ENCODE measurements at places on chromosomes 3 and 15. TPM values are rescaled to one million over a fixed set of nuclear protein-coding genes. Genes with fewer than 3 reads are reported as not detected.

DNA sequence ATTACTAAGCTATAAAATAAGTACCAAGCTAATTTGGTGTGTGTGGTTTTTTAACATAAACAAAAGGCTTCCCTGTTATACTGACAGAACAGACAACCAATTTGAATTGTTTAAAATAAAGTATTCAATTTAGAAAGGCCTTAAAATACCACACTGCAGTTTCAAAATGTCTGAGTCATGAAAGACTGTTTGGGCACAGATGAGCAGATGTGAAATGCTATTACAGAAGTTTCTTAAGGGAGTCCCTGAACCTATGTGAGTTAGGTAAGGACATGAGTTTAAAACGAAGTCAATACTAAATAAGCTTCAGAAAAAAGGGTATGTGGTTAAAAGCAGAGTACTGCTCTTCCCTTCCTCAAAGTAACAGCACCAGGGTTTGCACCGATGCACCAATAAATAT lies 69.7 kb upstream of the SETMAR start:
- DNase-seq: no peak

DNA sequence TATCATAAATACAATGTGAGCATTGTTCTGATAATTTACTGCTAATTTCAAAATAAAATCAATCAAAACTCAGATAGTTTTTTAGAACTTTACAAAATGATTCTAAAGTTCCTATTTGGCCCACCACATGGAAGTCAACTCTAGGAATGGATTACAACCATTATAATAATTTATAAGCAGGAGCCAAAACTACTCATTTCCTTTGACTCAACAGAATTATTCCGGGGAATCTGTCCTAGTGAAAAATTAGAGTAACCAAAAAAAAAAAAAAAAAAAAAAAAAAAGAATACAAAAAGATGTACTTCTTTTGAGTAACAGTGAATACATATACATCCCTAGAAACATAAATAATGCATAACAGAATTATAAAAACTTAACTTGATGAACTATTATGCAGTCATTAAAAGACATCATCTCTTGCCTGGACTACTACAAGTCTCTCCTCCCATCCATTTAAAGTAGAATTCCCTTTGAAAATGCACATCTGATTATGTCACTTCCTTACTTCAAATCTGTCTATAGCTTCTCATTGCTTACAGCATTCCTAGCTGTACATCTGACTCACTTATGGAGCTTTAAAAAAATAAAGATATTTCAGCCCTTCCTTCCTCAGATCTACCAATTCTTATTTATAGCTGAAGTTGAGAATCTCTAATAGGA lies 43.4 kb downstream of the HDGFL3 start:
- DNase-seq: no peak

- no peak for DNase-seq
Measured at GRCh38 chr3:139588450-139588849, 48.9 kb upstream of the RBP1 start.

DNA sequence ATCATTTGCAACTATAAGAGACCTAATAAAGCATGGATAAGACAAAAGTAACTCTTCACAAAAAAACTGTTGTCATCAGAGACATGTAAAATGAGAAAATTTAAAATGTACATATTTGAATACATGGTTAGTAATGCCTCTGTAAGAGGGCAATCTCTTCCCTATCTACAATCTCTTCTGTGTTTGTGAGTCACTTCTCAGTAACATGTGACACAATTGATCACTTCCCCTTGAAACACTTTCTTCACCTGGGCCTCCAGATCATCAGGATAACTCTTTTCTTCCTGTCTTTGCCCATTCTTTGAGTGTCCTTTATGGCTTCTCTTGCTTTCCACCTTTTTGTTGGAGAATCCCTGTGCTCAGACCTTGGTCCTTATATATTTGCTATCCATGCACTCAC lies 50.4 kb downstream of the TFDP2 start:
- DNase-seq: no peak

DNA sequence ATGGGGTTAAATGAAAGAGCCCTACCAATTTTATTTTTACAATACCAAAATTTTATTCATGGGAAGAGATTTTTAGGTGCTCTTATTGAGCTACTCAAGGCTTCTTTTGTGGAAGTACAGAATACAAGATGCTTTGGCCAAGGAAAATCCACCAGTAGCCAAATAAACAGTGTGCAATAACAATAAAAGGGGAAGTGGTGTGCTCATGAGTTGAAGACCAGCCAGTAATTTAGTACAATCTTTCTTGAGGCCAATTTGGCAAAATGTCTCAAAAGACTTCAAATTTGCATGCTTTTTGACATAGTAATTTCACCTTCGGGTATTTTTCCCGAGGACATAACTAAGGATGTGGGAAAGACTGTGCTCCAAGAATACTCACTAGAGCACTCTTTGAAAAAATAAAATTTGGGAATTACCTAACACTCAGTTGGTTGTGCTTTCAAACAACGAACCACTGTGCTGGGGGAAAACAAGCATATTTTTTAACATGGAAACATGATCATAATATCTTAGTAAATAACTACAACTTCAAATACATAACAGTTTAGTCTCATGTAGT lies 294.0 kb downstream of the DIPK2A start:
- DNase-seq: no peak

DNA sequence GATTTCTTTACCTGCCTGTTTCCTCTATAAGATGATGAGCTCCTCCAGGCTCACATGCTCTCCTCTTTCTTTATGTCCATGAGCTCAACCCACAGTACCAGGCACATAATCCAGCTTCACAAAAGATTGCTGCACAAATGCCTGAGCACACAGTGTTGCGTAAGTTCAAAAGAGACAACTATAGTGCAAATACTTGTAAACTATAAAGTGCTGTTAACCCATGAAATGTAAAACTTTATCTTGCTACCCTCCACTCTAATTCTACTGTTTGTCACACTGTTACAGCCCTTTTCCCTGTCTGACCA lies 101.0 kb upstream of the LPP start:
- DNase-seq: no peak

GRCh38 chr3:24368605-24369004 lies 126.0 kb downstream of the THRB start:
- no peak for DNase-seq

GRCh38 chr3:144585953-144586352 lies 614.3 kb downstream of the DIPK2A start:
- no peak for DNase-seq

- peak; percentile 78 for DNase-seq
Measured at GRCh38 chr15:89101302-89102193, 13.3 kb downstream of the ABHD2 start.

DNA sequence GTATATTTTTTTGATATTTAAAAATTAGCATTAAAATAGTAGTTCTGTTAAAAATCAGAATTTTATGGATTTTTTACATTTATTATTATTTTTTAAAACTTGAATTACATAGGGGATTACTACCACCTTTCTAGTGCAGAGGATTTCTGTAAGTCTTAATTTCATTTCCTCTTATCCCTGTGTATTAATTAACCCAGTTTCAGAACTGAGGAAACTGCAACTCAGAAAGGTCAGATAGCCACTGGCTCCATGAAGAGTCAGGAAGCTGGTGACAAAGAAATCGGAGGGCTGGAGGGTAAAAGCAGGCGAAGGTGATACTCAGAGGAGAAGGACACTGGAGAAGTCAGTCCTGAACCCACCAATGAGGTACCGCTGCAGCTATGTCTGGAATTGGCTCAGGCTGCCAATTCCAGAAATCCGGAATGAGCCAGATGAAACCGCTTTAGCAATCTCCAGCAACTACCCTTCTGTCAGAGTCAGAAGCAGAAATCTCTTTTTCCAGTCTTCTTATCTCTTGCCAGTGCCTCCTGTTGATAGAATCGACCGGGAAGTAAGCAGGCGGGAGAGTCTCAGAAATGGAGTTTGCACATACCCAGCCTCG lies 308.5 kb downstream of the SV2B start:
- no peak for DNase-seq

- no peak for DNase-seq
Measured at GRCh38 chr3:186024210-186024609, 84.7 kb downstream of the ETV5 start.

DNA sequence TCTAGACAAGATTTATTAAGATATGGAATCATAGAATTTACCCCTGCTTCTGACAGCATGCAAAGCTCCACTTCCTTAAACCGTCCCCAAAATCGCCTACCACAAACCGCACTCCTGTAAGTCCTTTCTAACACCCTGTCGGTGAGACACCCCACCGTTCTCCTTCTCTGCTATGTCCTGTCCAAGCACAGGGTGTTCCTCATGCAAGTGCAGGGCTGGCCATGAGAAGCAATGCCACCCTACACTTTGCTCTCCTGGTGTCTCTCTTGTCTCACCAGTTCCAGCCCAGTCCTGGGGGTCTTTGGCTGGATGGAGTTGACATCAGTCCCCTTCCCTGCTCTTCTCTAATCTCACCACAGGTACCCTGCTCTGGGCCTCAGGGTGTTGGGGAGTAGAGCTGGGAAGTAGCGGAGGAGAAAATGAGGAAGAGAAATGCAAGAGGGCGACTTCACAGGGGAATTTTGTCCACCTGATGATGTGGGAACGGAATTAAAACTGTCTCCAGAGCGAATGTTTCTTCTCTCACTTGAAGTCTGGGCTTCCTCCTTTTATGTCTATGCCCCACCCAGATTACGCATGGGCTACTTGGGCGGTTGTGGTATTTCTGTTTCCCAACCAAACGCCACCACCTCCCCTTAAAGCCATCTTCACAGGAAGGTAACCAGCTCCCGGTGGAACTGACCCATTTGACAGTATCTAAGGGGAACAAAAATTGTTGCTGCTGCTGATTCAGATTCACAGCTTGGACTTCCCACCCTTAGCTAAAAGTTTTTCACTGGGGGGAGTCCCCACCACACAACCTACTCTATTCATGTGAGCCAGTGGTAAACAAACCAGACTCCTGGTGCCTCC lies 49.9 kb downstream of the CASR start:
- DNase-seq: no peak

DNA sequence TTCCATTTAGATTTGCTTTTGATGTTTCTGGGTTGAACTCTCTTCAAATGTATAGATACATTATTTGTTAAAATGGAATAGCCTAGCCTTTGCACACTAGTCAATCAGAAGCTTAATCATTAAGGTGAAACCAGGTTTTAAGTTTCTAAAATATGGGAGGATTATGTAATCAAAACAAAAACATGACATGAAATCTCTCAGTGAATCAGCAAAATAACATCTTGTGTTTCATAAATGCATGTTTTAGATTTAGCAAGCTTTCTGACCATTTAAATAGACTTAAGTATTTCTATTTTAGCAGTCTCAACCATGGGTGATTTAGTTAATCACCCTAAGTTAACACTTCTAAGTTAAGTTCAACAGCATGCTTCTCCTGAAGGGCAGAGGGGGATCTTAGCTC lies 11.3 kb downstream of the GTF2E1 start:
- no peak for DNase-seq

DNA sequence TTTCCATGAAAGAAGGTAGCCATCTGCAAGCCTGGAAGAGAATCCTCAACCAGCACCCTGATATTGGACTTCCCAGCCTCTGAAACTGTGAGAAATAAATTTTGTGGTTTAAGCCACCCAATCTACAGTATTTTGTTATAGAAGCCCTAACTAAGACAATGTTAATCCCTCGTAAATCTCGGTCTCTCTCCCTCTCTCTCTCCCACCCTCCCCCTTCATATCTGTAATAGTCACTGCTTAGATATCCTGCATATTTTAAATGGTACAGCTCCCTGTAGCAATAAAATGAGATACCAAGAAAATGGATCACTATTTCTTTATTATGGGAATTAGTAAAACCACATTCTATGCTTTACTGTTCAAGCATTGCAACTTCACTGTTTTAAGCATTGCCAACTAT lies 21.0 kb upstream of the FAM174B start:
- no peak for DNase-seq

DNA sequence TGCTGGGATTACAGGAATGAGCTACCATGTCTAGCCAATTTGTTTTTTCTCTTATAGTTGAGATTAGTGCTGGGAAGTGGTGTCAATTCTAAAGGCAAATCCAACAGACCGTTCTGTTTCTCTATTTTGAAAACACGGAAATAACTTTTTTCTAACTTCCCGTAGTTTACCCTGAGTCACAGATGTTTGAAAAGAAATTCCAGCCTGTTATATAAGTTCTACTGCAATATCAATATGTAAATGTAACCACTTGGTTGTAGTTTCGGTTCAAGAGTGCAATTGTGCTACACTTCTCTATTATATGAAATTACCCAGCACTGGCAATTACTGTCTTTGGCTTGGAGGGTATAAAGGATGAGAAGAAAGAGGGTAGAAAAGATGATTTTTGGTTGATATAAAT lies 22.3 kb upstream of the GNB4 start:
- no peak for DNase-seq

DNA sequence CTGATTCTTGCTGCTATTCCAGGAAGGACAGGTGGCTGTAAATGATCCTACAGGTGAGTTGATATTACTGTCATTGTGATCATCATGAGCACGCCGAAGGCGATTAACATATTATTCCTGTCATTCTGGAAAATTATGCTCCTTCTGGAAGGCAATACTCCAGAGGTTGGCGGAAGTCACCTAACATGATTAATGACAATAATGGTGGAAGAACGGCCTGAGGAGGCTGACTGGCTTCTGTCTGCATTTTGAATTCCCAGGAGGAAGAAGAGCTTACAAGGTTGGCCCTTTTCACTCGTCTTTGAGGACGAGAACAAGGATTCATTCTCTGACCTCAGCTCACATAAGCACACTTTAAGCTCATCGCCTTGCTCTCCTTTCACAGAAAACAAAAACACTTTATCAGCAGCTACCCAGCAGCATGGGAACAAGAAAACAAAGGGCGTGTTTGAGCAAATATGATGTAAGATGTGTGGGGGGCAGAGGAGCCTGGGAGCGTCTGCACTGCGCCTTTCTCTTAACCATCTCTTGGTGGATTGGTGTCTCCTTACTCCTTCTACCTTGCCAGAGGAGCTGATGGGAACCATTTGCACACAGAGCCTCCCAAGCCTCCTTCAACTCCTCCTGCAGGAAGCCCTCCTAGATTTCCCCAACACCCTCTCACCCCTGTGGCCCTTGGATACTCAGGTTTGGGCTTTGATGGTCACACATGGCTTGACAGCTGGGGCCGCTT lies 23.0 kb downstream of the ACSBG1 start:
- DNase-seq: no peak

The HEG1 gene
- total RNA-seq: 26.8 TPM

The CYP8B1 gene
- not detected for total RNA-seq

The SERPINI2 gene
- total RNA-seq: not detected

The CGNL1 gene
- 31.9 TPM for total RNA-seq

The MYRIP gene
- total RNA-seq: 10.5 TPM

The NR2E3 gene
- total RNA-seq: not detected

The CACNA2D2 gene
- 0.84 TPM for total RNA-seq

The LRRIQ4 gene
- total RNA-seq: not detected

The PLA2G4F gene
- total RNA-seq: not detected

All from tibial nerve (tissue), 4 donors.